ENCODE measurements at places on chromosomes 1 and 21.

DNA sequence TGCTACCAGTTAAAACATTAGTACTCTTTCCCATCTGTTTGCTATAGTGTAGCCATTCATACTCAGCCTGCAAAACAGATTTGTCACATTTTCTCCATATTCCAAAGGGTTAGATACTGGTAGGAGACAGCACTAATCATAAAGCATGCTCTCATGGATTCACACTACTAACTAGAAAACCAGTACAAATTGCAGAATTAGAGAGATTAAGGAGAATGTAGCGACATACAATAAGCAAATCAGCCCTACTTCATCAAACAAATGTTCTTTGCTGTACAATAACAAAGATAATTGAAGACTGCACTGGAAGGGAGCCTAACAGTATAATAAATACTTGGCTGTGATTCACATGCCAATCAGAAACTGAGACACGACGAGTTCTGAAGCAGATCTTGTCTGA lies 368.0 kb upstream of the PRMT6 start:
- DNase-seq: no peak

DNA sequence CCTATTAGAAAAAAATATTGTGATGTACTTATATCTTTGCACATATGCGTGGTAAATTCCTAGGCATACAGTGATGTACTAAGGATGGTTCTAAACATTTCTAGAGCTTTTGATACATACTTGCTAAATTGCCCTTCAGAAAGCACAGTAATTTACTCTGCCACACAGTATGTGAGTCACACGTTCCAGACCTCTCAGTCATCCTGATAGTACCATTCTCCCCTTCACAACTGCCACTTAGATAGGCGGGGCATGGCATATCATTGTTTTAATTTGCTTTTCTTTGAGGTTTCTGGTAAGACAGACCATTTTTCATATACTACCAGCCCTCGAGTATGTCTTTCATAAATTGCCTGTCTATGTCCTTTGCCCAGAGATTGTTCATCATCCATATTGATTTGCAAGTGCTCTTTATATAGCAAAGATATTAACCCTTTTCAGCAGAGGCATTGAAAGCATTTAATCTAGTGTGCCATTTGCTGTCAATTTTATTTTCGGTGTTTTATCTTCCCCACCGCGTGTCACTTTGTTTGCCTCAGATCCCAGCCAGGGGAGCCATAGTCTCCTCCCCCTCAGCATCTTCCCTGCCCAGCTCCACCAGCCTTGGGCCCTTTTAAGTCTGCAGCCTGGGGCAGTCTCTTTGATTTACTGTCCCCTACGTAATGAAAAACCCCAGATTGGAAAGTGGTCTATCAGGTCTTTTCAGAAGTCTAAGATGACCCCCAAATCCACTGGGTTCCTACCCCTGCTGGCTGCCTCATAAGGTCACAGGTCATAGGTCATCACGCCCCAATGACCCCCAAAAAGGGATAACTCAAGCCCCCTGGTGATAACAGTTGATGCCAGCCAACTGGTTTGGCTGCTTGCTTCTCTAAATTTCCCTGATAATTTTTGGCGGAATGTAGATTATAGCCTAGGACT lies 11.8 kb upstream of the PAX7 start:
- peak; percentile 91 for DNase-seq

DNA sequence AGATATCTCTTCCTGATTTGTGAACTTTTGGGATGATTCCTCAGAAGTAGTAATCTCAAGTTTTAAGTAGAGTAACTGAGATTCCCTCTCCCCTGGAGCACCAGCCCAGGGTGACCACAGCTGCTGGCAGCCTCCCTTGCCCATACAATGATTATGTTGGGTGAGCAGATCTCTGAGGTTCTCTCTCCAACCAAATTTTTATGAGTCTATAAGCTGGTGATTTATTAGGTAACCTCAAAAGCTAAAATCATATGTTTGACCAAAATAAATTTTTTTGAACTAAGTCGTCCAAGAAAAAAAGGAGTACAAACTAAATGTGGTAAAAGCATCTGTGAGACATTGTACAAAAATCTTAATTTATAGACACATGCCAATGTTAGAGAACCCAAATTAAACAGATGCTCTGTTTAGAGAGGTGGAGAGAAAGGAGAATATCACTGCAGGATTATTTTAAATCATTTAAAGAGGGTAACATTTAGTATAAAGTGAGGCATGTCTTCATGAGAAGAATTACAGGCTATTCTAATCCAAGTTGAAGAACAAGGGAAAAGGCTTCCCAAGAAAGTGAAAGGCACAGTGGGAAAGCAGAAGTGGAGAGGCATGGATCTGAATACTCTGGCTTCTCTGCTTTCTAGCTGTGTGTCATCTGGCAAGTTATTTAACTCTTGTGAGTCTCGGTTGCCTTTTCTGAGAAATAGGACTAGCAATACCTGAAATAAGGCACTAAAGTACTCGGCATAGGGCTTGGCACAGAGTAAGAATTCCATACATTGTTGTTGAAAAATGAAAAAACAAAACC lies 2.5 kb downstream of the AKNAD1 start:
- DNase-seq: no peak

DNA sequence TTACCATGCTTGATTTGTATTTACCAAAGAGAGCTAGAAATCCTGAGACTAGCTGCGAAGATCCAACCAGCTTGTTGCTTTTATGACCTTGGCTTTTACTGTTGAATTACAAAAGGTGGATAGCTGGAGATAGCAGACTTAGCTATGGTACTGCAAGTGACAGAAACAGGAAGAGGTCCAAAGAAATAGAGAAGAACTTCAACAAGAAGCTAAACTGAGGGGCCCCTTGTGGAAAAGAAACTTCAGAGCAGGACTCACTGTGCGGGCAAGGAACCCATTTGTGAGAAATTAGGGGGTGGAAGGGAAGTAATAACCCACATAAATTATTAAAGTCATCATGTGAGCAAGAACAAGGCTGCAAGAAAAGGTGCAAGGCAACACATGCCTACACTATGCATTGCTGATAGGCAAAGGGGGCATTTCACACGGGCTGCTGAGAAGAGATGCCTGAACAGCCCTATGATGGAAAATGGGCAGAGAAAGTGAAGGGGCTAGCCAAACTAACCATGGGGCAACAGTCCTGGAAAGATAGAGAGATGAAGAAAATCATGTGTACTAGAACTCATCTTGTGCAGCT lies 116.6 kb upstream of the PRDX6 start:
- no peak for DNase-seq

GRCh38 chr1:230031131-230031530 lies 35.9 kb upstream of the GALNT2 start:
- no peak for DNase-seq

DNA sequence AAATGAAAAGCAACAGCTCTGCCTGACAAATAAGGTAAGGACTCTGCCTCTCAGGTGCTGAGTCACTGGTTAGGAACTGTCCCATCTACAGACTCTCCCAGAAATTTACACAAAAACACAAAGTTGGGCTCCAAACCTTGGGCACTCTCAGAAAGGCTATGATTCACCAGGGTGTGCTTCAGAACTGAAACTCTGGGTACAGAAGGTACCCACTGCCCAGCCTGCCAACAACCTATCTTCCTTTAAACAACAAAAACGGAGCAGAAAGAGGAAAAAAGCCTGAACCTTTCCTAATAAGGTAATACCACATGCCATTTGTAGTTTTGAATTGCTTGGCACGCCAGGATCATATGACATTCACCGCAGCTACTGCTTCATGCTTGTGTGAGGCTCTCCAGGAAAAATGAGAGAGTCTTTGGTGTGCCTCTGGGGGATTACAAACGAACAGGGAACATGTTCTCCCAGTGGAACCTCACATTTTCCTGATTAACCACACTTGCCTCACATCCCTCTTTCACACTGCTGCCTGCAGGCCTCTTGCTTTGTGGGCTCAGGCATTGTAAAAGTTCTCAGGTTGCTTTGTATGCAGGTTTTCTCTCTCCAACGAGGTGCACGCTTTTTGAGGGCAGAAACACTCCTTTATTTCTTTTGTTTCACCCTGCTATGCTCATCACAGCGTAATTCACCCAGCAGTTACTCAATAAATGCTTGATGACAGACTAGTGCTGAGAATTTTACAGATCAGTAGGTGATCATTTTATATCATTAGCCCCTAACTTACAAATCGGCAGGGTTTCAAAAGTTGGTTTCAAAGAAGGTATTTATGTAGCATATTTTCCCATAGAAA lies 65.1 kb downstream of the GADD45A start:
- peak; percentile 52 for DNase-seq

- DNase-seq: no peak
Observed at GRCh38 chr1:147502760-147503159, 38.5 kb upstream of the BCL9 start.

DNA sequence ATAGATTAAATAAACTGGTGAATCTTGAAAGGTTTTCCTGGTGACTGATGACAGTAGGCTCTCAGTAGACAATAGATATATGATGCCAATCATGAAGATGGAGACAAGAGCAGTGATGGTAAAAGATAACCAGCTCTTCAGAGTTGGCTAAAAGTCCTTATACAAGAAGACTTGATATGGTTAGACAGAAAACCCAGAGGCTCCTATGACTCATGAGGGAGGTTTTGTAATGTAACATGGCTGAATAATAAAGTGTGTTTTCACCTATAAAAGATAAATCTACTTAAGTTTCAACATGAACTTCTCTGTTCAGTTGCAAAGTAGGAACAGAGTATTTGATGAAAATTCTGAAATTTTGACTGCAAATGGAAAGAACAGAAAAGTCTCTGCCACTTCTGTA lies 12.7 kb upstream of the CRNN start:
- DNase-seq: peak; percentile 46

- no peak for DNase-seq
Observed at GRCh38 chr1:21262293-21263051, 27.8 kb downstream of the ECE1 start.

DNA sequence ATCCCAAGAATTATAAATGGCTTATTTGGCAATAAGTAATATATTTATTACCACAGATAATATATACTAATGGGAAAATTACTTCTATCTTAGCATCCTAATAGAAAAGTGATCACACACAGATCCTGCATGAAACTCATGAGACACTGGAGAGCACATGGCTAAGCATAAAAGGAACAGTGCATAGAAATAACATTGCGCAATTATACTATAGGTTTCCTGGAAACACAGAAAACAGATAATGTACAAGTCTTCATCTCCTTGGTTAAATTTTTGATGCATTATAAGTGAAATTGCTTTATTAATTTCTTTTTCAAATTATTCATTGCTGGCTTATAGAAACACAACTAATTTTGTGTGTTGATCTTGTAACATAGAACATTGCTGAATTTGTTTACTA lies 210.4 kb downstream of the USH2A start:
- DNase-seq: no peak

GRCh38 chr21:26070822-26071425 lies 99.6 kb downstream of the APP start:
- no peak for DNase-seq

GRCh38 chr1:11749203-11749689 lies 12.7 kb upstream of the C1orf167 start:
- DNase-seq: peak; percentile 63

DNA sequence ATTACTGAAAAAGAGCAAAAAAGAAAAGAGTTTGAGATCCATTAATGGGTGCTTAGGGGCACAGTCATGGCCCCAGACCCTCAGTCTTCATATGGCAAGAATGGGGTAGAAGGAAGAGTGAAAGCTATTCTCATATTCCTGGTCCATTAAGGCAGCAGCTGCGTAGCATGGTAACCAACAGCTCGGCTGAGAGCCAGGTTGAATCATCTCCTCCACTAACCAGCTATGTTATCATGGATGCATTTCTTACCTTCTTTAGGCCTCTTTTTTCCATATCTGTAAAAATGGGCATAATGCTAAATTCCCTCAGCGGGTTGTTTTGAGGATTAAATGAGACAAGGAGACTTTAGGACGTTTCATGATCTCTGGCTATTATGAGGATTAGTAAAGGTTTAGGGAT lies 15.0 kb upstream of the SARS1 start:
- DNase-seq: peak; percentile 60

DNA sequence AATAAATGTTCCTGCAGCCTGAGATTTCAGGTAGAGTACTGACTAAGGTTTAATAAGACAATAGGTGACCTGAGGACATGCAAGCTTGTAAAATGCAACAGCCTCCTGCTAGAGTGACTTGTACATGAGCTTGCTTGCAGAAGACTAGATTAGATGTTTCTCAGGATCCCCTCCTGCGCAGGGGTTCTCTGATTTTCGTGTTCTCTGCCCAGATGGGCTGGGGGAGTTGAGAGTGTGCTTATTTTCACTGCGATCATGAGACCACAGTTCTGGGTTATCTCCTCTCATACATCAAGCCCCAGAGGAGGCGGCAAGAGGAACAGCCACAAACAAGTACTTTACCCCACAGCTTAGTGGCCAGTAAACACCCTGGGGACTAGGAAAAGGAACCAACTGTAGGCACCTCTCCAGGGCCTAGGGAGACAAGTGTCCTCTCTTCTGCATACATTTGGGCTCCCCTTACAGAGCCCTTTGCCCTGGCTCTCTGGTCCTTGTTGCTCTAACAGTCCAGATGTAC lies 8.0 kb downstream of the TMEM81 start:
- no peak for DNase-seq

DNA sequence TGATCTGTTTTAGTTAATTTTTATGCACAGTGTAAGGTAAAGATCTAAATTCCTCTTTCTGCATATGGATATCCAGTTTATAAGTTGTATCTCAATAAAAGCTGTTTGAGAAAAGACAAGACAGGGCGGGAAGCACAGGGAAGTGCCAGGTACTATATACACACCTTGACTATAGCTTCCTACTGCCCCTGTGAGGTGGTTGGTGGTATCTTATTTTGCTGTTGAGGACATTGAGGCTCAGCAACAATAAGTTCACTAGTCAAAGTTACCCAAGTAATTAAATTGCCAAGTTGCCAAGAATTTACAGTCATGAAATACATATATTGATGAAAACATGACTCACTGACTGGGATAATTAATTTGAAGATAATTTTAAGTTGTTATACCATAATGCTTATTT lies 109.1 kb downstream of the CD247 start:
- DNase-seq: no peak

- DNase-seq: peak; percentile 77
Observed at GRCh38 chr1:180231506-180231921, 1.4 kb downstream of the LHX4 start.

DNA sequence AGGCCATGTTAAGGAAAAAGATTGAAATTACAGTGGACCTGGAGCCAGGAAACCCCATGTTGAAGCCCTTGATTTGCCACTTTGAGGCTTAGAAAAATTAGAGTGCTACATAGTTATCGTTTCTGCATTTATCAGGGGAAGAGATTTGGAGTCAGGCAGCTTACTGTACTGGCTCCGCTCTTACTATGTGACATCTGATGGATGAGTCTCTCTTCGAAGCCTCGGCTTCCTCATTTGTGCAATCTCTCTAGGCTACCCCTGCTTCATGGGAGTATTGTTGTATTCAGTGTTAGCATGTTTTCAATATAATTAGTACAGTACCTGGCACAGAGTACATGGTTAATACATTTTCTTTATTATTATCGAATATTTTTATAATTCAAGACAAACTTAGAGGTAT lies 480.4 kb upstream of the USP24 start:
- no peak for DNase-seq

DNA sequence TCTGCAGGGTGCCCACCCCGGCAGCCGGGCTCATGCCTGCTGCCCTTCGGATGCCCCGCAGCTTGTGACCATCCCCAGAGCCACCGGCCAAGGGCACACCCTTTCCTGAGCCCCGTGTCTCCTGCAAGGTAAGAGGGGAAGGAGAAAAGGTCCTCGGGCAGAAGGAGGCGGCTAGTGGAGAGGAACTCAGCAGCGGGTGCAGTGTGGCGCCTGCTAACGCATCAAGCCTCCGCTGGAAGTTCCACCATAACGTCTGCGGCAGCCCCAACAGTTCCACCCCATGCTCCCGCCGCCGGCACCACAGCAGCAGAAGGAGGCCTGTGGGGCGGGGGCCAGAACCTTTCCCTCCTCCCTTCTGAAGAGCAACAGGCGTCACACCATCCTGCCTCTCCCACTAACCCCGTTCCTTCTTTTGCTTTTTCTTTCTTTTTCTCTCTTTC lies 990 bp downstream of the VWA5B1 start:
- no peak for DNase-seq

Data from NCI-H226 (cell line).